Stimulated activated CD4-positive, alpha-beta T cell treated with anti-CD3 and anti-CD28 coated beads, Interleukin-15, amount 100 ng/mL, for 1 hour (primary cell): ENCODE measurements at places on chromosomes 12 and 14.

GRCh38 chr12:117309276-117309925 is 52.0 kb downstream of the NOS1 start:
- DNase-seq, result no peak

DNA sequence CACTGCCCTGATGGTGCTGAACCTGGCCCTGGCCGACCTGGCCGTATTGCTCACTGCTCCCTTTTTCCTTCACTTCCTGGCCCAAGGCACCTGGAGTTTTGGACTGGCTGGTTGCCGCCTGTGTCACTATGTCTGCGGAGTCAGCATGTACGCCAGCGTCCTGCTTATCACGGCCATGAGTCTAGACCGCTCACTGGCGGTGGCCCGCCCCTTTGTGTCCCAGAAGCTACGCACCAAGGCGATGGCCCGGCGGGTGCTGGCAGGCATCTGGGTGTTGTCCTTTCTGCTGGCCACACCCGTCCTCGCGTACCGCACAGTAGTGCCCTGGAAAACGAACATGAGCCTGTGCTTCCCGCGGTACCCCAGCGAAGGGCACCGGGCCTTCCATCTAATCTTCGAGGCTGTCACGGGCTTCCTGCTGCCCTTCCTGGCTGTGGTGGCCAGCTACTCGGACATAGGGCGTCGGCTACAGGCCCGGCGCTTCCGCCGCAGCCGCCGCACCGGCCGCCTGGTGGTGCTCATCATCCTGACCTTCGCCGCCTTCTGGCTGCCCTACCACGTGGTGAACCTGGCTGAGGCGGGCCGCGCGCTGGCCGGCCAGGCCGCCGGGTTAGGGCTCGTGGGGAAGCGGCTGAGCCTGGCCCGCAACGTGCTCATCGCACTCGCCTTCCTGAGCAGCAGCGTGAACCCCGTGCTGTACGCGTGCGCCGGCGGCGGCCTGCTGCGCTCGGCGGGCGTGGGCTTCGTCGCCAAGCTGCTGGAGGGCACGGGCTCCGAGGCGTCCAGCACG is 4.7 kb downstream of the LTB4R start:
- no peak for DNase-seq

DNA sequence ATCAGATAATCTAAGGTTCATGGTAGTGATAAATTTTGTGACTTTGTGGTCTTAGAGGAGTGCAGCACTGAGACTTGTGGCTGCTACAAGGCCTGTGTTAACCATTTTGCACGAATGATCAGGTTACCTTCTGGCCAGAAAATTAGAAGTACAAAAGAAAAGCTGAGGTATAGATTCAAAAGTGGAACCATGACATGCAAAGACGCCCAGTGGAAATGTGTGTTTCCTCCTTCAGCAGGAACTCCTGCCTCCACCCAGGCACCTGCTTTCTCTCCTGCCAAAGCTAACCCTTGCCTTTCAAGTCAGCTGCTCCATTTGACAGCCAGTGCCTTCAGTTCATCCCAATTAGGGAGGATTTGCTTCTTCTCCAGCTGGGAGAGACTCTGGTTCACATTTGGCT is 10.1 kb downstream of the PDE6H start:
- DNase-seq, result no peak

GRCh38 chr12:9651265-9651729 is 18.2 kb upstream of the CLEC2D start:
- DNase-seq, result no peak

- no peak for DNase-seq
Measured at GRCh38 chr14:96146131-96146771, 58.4 kb upstream of the BDKRB2 start.

- DNase-seq, result no peak
Measured at GRCh38 chr12:1218369-1218768, 227.3 kb downstream of the ERC1 start.

- no peak for DNase-seq
Measured at GRCh38 chr12:47367912-47368537, 288.3 kb upstream of the AMIGO2 start.

DNA sequence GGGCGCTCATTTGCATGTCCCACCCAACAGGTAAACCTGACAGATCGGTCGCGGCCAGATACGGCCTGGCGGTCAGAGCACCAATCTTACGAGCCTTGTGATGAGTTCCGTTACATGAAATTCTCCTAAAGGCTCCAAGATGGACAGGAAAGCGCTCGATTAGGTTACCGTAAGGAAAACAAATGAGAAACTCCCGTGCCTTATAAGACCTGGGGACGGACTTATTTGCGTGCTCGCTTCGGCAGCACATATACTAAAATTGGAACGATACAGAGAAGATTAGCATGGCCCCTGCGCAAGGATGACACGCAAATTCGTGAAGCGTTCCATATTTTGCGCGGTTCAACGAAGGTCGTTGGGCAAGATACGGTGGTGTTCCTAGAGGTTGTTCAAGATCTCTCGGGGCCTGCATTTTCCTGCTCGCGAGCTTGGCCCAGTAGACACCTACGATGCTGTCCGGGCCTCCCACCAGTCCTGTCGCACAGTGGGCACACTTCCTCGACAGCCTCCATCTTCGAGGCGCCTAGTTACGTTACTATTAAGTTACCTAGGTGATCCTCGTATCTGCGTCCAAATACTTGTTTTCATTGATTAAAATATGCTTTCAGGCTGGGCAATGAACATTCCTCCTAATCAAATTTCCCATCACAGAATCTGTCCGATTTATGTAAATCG is at the start of gene RNU6-7:
Gene RNU6-7 (plus strand): TSS at position 230 of the 675 bp plus-strand sequence.
- peak; percentile 20 for DNase-seq

- no peak for DNase-seq
Measured at GRCh38 chr12:71691504-71692129, 5.7 kb downstream of the TMEM19 start.

DNA sequence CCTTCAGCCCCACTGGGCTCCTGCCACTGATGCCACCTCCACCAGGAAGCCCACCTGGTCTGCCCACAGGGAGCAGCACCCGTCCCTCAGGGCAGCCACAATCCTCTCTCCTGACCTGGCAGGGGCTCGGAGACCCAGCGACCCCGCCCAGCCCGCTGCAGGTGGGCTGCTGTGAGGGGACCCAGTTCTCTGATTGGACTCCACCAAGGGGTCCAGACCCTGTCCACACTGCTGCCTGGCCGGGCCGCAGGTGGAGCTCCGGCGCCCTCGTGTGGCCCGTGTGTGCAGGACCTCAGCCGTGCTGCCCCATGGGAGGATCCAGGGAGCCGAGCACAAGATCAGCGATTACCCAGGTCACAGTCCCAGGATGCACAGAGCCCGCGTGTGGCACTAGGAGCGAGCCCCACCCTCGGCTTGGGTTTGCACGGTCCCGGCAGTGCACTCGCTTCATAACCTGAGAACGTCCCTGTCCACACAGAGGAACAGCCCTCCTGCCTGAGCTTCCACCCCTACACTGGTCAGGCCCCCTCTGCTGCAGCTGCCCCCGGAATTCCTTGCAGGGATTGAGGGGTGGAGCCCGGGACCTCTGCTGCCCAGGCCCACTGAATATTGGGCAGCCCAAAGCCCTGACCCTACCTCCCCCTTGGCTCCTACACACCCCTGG is 35.4 kb upstream of the TMEM179 start:
- no peak for DNase-seq

- DNase-seq, result no peak
Measured at GRCh38 chr12:117521346-117521745, 159.9 kb upstream of the NOS1 start.

- no peak for DNase-seq
Measured at GRCh38 chr14:97329701-97330100, 532.5 kb downstream of the VRK1 start.

DNA sequence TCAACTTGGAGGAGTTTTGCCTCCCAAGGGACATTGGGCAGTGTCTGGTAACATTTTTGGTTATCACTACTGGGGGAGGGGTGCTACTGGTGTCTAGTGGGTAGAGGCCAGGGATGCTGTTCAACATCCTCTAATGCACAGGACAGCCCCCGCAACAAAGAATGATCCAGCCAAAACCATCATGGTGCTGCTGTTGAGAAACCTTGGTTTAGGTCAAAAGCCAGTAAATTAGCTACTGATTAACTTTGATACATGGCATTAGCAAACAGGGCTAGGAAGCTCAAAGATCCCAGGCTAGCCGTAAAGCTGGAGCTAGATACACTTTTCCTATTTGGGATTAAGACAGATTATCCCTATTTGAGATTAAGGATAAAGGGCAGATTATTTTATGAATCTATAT is 8.8 kb downstream of the ALKBH2 start:
- DNase-seq, result no peak

- no peak for DNase-seq
Measured at GRCh38 chr14:65465584-65465983, 53.1 kb downstream of the FUT8 start.

DNA sequence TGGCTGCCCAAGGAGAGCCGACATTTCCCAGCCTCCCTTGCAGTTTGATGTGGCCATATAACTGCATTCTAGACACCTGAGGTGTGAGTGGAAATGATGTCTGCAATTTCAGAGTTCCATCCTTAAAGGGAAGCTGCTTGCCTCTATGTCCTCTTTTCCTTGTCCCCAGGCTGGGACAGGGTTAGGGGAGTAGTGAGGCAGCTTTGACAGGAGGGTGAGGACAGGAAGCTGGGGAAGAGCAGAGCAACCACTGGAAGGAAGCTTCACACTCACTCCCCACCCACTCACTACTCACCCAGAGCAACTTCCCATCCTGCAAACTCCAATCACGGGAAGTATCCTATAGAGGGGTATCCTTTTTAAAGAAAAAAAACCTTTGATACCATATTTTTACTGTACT is 28.9 kb upstream of the LTA4H start:
- no peak for DNase-seq

DNA sequence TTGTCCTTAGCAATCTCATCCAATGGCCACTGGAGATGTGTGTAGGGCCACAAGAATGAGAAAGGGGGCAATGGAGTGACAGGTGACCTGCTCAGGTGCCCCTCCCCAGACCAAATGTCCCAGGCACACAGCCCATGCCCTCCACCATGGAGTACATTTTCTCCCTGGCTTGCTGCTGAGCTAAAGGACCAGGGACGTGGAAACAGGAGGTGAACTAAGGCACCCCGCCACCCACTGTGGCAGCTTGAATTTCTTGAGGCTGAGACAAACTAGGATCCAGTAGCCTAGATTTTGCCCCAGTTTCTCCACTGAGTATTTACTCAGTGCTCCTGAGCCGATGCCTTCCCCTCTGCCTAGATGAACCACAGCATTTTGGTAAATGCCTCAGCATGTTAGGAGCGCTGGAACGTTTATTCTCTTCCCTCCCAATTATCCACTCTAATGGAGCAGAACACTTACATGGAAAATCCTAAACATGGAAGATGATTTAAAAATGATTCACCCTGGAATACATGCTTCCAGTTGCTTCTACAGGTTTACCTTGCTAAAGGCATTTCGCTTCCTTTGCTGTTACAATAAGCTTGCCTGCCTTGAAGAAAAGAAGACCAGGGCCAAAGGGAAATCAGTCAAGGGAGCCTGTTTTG is 198.0 kb downstream of the ZFP36L1 start:
- DNase-seq, result no peak

- no peak for DNase-seq
Measured at GRCh38 chr12:12443431-12443878, 86.6 kb downstream of the BORCS5 start.

DNA sequence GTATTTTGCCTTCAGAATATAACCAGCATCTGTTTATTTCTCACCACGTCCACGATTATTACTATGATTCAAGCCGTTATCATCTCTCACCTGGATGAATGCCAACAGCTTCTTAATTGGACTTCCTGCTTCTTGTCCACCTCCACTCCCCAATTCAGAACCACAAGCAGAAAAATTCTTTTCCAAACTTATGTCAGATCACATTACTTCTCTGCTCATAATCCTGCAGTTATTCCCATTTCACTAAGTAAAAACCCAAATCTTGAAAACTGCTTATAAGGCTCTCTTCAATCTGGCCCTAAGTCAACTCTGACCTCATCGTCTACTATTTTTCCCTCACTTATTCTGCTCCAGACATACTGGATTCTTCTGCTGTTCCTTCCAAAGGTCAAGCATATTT is 2.0 kb downstream of the CRY1 start:
- DNase-seq, result no peak

DNA sequence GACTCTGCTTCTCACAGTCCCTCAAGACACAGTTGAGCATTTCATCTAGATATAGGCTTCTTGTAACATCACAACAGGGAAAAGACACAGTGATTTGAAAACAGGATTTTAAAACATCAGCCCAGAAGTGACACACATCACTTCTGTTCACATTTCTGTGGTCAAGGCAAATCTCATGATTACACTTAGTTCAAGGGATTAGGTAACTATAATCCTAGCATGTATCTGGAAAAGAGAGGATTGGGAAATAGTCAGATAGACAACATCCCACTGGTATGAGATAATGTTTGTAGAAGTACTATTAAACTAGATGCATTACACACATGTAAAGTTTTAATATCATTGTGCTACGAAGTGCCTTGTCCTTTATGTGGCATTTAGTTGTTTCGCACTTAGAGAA is 252.6 kb upstream of the PRKD1 start:
- no peak for DNase-seq

DNA sequence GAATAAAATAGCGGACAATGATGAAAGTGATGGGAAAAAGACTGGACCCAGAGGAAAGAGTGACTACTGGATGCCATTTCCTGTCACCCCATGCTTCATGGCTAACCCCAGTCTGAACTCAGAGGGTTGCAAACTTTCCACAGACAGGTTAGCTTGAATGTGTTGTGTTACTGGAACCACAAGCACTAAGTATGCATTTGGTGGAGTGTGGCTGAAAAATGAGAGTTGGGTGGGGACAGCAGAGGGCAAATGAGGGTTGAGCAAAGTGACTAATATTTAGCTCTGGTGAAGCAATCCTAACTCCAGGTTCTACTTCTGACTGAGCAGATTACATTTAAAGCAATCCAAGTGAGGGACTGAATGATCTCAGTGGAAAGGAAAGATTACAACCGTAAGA is 1.6 kb downstream of the SLC16A7 start:
- DNase-seq, result peak; percentile 19

DNA sequence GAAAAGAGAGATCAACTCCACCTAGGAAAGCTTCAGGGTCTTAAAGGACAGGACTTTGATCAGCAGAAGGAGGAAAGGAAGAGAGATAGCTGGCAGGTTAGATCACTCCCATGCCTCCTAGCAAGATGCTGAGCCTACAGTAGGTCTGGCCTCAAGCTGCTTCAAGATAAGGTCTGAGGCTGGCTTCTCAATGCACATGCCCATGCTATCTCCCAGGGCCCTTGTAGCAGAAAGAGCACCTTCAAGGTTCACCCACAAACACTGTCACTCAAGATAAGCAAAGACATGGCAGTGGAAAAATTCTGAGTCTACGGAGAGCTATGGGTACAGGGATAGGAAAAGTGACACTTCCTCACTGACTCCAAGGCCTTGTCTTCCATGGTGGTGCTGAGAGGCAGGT is 14.3 kb downstream of the REM2 start:
- DNase-seq, result no peak

DNA sequence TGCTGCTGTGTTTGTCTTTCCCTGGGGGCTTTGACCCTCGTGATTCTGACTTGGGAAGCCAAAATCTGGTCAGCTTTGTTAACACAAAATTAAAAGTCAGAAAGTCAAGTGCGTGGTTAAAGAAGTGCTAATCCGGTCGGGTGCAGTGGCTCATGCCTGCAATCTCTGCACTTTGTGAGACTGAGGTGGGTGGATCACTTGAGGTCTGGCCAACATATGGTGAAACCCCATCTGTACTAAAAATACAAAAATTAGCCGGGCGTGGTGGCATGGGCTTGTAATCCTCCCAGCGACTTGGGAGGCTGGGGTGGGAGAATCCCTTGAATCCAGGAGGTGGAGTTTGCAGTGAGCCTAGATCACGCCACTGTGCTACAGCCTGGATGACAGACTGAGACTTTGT is 844.6 kb downstream of the VRK1 start:
- no peak for DNase-seq
